ENCODE measurements at places on chromosomes 11 and 22.

DNA sequence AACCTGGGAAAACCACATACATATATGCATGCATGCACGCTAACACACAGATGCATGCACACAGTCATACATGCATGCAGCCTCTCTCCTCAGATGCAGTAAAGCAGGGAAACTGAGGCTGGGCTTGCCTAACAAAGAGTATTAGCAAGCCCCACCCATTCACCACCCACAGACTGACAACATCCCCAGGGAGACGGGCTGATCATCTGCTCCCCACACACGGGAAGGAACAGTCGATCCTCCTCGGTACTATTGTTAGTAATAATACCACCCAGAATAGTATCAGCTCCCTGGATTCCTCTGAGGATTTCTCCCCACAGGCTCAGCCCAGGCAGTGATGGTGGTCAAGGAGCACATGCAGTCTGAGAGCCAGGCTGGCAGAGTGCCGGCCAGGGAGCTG lies 41.2 kb downstream of the SLC22A12 start:
- no peak for DNase-seq

DNA sequence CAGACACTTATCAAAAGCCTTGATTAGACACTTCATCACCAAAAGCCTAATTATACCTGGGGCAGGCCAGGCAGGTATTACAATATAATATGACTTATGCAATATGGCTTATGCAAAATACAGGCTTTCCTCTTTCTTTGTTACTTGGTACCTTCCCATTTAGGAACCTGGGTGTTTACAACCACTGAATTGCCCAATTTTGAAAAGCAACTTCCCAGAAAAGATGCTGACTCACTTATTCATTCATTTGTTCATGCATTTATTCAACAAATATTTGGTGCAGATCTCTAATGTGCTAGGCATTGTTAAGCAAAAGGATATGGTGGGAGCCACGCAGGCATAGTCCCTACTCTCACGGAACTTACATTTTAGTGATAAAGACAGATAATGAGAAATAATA lies 13.6 kb upstream of the JAML start:
- no peak for DNase-seq

- no peak for DNase-seq
These were observed 220.8 kb downstream of the RAB38 start for GRCh38 chr11:87954476-87954875.

- no peak for DNase-seq
These were observed 96.2 kb downstream of the PDHX start for GRCh38 chr11:35012467-35013191.

GRCh38 chr22:29815580-29815979 lies 22.5 kb downstream of the ASCC2 start:
- DNase-seq, result no peak

- no peak for DNase-seq
These were observed 5.9 kb downstream of the INCENP start for GRCh38 chr11:62129590-62130282.
